ENCODE measurements at places on chromosomes 6 and 20. TPM values are rescaled to one million over a fixed set of nuclear protein-coding genes. Genes with fewer than 3 reads are reported as not detected.

CLVS2 gene
- polyA plus RNA-seq, result under 0.01 TPM

FHL5 gene
- not detected for polyA plus RNA-seq

MMP24 gene
- 2.3 TPM for polyA plus RNA-seq

FOXF2 gene
- polyA plus RNA-seq, result 23.4 TPM

NMBR gene
- polyA plus RNA-seq, result 0.07 TPM

IMPG1 gene
- polyA plus RNA-seq, result not detected

DCDC2 gene
- not detected for polyA plus RNA-seq

KHDC1 gene
- 7.7 TPM for polyA plus RNA-seq

MCM9 gene
- 1.7 TPM for polyA plus RNA-seq

DEFB132 gene
- polyA plus RNA-seq, result not detected

PSORS1C2 gene
- polyA plus RNA-seq, result not detected

KCNK17 gene
- polyA plus RNA-seq, result not detected

DEFB126 gene
- not detected for polyA plus RNA-seq

EPPIN gene
- not detected for polyA plus RNA-seq

PAK5 gene
- not detected for polyA plus RNA-seq

CCDC170 gene
- polyA plus RNA-seq, result 0.12 TPM

TMC2 gene
- polyA plus RNA-seq, result not detected

CYP24A1 gene
- polyA plus RNA-seq, result 0.07 TPM

IFNGR1 gene
- 58.2 TPM for polyA plus RNA-seq

C6orf132 gene
- polyA plus RNA-seq, result 0.51 TPM

PSORS1C1 gene
- 4.9 TPM for polyA plus RNA-seq

JAG1 gene
- 10.6 TPM for polyA plus RNA-seq

BTN1A1 gene
- not detected for polyA plus RNA-seq

TSBP1 gene
- polyA plus RNA-seq, result not detected

FILIP1 gene
- 0.44 TPM for polyA plus RNA-seq

TP53INP2 gene
- polyA plus RNA-seq, result 5.1 TPM

IP6K3 gene
- polyA plus RNA-seq, result 0.58 TPM

TSHZ2 gene
- not detected for polyA plus RNA-seq

TMEM14C gene
- 226 TPM for polyA plus RNA-seq

EDN1 gene
- 3.2 TPM for polyA plus RNA-seq

ZSCAN23 gene
- polyA plus RNA-seq, result 2.3 TPM
